NCI-H1092 treated with DMSO at 0.1 percent for 48 hours (cell line): ENCODE measurements at places on chromosomes 5 and 9.

- no peak for DNase-seq
Observed at GRCh38 chr5:144156767-144157171, 13.7 kb downstream of the YIPF5 start.

DNA sequence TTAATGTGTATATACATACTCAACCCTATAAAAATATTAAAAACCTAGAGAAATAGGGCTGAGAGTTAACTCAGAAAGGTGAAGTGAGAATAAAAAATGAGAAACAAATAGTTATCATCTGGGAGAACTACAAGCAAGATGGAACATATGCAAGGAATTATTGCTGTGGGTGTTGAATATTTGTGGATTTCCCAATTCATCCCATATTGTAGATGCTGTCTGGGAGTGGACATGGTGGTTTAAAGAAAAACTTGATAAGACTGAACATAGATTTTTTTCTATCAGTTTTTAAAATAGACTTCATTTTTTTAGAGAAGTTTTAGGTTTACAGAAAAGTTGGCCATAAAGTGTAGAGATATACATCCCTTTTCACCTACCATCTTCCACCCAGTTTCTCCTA is 263.5 kb downstream of the SPATA31D1 start:
- DNase-seq, result no peak

- DNase-seq, result no peak
Observed at GRCh38 chr9:18154661-18155060, 319.3 kb upstream of the ADAMTSL1 start.

- no peak for DNase-seq
Observed at GRCh38 chr5:172439785-172440477, 14.4 kb downstream of the SH3PXD2B start.

GRCh38 chr5:7663808-7664207 is 187.1 kb downstream of the CFAP90 start:
- no peak for DNase-seq

- no peak for DNase-seq
Observed at GRCh38 chr9:127897193-127897692, 2.2 kb downstream of the ST6GALNAC6 start.
